ENCODE measurements at places on chromosomes 7 and 10. TPM values are rescaled to one million over a fixed set of nuclear protein-coding genes. Genes with fewer than 3 reads are reported as not detected.

Gene NME8
- not detected for total RNA-seq

DNA sequence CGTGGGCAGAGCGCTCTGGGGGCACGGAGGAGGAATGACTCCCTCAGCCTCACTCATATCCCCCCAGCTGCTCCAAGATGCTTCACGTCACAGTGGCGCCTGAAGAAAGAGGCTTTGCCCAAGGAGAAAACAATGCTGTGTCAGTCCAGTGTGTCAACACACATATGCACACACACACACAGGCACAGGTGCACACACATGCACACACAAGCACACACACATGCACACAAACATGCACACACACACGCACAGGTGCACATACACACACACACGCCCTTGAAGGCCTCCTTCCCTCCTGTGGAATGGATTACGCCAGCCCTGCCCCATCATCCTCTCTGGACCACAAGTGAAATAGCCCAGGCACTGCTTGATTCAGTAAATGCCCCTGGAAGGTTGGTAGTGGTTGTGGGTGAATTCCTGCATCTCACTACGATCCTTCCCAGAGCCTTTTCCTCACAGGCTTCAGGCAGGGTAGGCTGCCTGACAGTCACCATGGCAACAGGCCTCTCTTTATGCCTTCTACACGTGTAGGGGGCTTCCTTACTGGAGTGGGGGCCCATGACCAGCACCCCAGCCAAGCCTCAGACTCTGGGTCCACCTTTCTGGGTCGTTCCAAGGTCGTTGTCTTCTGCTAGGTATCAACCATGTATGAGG is 371.5 kb upstream of the PODXL start:
- H3K27ac ChIP-seq: no peak overlapping the region
- H3K4me3 ChIP-seq: no peak overlapping the region
- no peaks in the 10 kb centered on the region for H3K36me3 ChIP-seq
- no peaks in the 10 kb centered on the region for H3K4me1 ChIP-seq
- no peaks in the 10 kb centered on the region for H3K27me3 ChIP-seq

- no peak for DNase-seq
- H3K36me3 ChIP-seq: peaks cover 4% of the 10 kb centered on the region
- H3K4me3 ChIP-seq: no peak overlapping the region
- H3K27ac ChIP-seq: no peak overlapping the region
Measured at GRCh38 chr10:88890681-88891381, 10.8 kb downstream of the STAMBPL1 start.

- H3K4me1 ChIP-seq: no peaks in the 10 kb centered on the region
- peaks cover 4% of the 10 kb centered on the region for H3K27me3 ChIP-seq
Measured at GRCh38 chr7:25996006-25996408, 156.0 kb upstream of the NFE2L3 start.

Gene LYZL2
- not detected for total RNA-seq

DNA sequence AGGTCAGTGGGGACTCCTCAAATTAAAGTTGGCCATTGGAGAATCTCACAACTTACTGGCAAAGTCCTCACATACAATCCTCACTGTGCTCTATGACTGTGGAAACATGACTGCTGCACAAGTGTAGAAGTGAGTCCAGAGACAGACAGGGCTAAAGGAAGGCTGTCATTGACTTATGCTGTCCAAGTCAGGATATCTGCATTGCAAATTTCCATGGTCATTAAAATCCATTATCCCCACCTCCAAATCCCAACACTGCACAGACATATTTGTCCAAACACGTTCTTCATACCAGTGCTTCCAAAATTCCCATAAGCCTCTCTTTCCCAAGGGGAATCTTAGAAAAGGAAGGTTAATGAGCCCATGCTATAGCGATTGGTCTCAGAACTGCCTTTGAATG is 396.8 kb upstream of the ANKRD30A start:
- no peaks in the 10 kb centered on the region for H3K4me1 ChIP-seq
- no peaks in the 10 kb centered on the region for H3K36me3 ChIP-seq
- DNase-seq: no peak
- no peaks in the 10 kb centered on the region for H3K27me3 ChIP-seq
- H3K27ac ChIP-seq: no peak overlapping the region

GRCh38 chr10:45437587-45438465 is 63.8 kb downstream of the ALOX5 start:
- peaks cover 15% of the 10 kb centered on the region for H3K4me1 ChIP-seq
- H3K27ac ChIP-seq: no peak overlapping the region
- DNase-seq: no peak
- H3K4me3 ChIP-seq: no peak overlapping the region
- H3K36me3 ChIP-seq: peaks cover 5% of the 10 kb centered on the region

Gene GATA3
- total RNA-seq: 0.49 TPM

Gene SPDYE9
- total RNA-seq: not detected

Gene ASIC3
- 4.8 TPM for total RNA-seq

GRCh38 chr7:157993406-157994105 is 594.1 kb downstream of the PTPRN2 start:
- H3K36me3 ChIP-seq: no peaks in the 10 kb centered on the region
- DNase-seq: no peak
- H3K27me3 ChIP-seq: no peaks in the 10 kb centered on the region
- H3K4me1 ChIP-seq: no peaks in the 10 kb centered on the region
- no peak overlapping the region for H3K27ac ChIP-seq
- no peak overlapping the region for H3K4me3 ChIP-seq

DNA sequence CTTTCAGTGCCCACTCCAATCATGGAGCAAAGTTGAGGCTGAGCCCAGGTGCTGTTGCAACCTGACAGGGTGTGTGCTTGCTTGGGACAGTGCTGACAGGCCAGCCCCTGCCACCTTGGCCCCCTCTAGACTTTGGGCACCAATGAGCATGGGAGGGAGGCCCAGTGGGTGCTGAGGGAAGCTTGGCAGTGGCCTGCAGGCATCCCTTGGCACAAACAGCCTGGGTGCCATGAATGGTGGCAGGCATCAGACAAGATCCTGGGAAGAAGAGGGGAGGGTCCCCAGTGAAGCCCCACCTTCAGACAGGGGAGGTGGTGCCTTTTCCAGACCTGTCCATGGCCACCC is 214.0 kb downstream of the GPR158 start:
- H3K27ac ChIP-seq: no peak overlapping the region
- no peaks in the 10 kb centered on the region for H3K36me3 ChIP-seq
- no peaks in the 10 kb centered on the region for H3K27me3 ChIP-seq
- H3K4me1 ChIP-seq: no peaks in the 10 kb centered on the region

Gene AEBP1
- total RNA-seq: 41.0 TPM

Gene RNF148
- total RNA-seq: not detected

Gene SPDYE16
- 0.53 TPM for total RNA-seq

DNA sequence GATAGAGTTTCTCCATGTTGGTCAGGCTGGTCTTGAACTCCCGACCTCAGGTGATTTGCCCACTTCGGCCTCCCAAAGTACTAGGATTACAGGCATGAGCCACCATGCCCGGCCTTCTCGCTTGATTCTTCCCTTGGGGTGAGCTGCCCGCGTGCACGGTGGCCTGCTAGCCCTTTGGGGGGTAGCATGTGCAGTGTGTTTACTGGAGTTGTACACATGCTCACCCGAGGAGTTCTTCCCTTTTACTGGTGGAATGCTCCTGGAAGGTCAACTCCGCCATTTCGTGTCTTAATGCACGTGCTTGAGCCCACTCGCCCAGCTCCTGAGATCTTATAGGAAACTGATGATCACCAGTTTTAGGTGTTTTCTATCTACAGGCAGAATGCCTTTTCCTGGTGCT is 17.0 kb upstream of the ADAMTS14 start:
- no peaks in the 10 kb centered on the region for H3K27me3 ChIP-seq
- no peak overlapping the region for H3K4me3 ChIP-seq
- no peaks in the 10 kb centered on the region for H3K36me3 ChIP-seq
- H3K27ac ChIP-seq: no peak overlapping the region

- DNase-seq: no peak
- H3K4me1 ChIP-seq: peaks cover 40% of the 10 kb centered on the region
- no peaks in the 10 kb centered on the region for H3K27me3 ChIP-seq
- H3K4me3 ChIP-seq: peak overlapping the region; percentile 90
- peaks cover 11% of the 10 kb centered on the region for H3K36me3 ChIP-seq
- H3K27ac ChIP-seq: peak overlapping the region; percentile 100
Measured at GRCh38 chr10:28533186-28533564, 257 bp downstream of the WAC start.

GRCh38 chr7:108181073-108181985 is 51.2 kb upstream of the LAMB4 start:
- H3K36me3 ChIP-seq: no peaks in the 10 kb centered on the region
- no peak overlapping the region for H3K4me3 ChIP-seq
- H3K4me1 ChIP-seq: no peaks in the 10 kb centered on the region
- H3K27me3 ChIP-seq: no peaks in the 10 kb centered on the region
- peak; percentile 71 for DNase-seq
- H3K27ac ChIP-seq: no peak overlapping the region

- H3K4me1 ChIP-seq: no peaks in the 10 kb centered on the region
- H3K27ac ChIP-seq: no peak overlapping the region
- H3K4me3 ChIP-seq: no peak overlapping the region
- no peak for DNase-seq
- H3K36me3 ChIP-seq: no peaks in the 10 kb centered on the region
Measured at GRCh38 chr10:126661841-126662515, 8.5 kb downstream of the C10orf90 start.

Gene TFEC
- 33.1 TPM for total RNA-seq

GRCh38 chr10:30114881-30115625 is 55.7 kb upstream of the JCAD start:
- H3K27me3 ChIP-seq: no peaks in the 10 kb centered on the region
- H3K36me3 ChIP-seq: no peaks in the 10 kb centered on the region
- H3K4me1 ChIP-seq: no peaks in the 10 kb centered on the region
- no peak overlapping the region for H3K27ac ChIP-seq

Gene ACHE
- 0.24 TPM for total RNA-seq

- no peak overlapping the region for H3K4me3 ChIP-seq
- H3K36me3 ChIP-seq: no peaks in the 10 kb centered on the region
- no peaks in the 10 kb centered on the region for H3K27me3 ChIP-seq
- DNase-seq: no peak
- H3K27ac ChIP-seq: no peak overlapping the region
- no peaks in the 10 kb centered on the region for H3K4me1 ChIP-seq
Measured at GRCh38 chr7:80552031-80552694, 40.3 kb upstream of the GNAT3 start.

Gene PCGF5
- total RNA-seq: 102 TPM

Gene PALD1
- 2.4 TPM for total RNA-seq

Gene SKIDA1
- 0.10 TPM for total RNA-seq

DNA sequence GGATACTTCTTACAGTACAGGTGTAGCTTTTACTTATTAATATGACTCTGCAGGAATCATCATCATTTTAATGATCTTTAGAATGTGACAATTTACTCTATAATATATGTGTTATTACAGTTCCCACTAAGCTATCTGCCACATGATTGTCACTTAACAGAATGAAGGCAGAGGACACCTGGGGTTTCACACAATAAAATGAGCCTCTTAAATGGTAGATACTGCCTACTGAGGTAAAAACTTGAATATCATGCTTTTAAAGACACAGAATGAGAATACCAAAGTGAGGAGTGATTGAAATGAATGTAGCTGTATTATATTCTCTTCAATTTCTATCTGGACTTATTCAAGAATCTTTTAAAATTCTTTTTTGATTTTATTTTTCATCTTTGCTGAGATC is 1255.3 kb upstream of the LRRN3 start:
- no peaks in the 10 kb centered on the region for H3K36me3 ChIP-seq
- no peak for DNase-seq
- H3K4me1 ChIP-seq: no peaks in the 10 kb centered on the region
- H3K27ac ChIP-seq: no peak overlapping the region
- H3K4me3 ChIP-seq: no peak overlapping the region
- H3K27me3 ChIP-seq: no peaks in the 10 kb centered on the region

Gene LRGUK
- 0.87 TPM for total RNA-seq

Gene CDH23
- total RNA-seq: 0.37 TPM

- DNase-seq: no peak
- H3K36me3 ChIP-seq: no peaks in the 10 kb centered on the region
- no peak overlapping the region for H3K27ac ChIP-seq
- no peaks in the 10 kb centered on the region for H3K4me1 ChIP-seq
Measured at GRCh38 chr7:50565559-50565916, 333 bp upstream of the DDC start.

DNA sequence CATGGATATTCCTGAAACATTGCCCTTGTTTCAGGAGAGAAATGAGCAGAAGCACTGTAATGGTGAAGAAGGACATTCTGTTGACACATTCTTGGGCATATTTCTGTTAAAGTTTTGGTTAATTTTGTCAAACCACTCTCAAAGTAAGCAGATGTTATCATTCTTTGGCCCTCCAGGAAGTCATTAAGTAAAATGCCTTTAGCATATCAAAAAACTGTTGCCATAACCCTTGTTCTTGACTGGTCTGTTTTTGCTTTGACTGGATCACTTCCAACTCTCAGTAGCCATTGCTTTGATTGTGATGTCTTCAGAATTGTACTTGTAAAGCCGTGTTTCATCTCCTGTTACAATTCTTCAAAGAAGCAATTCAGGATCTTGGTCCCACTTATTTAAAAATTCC is 404.3 kb upstream of the LRRTM3 start:
- no peaks in the 10 kb centered on the region for H3K27me3 ChIP-seq
- no peak overlapping the region for H3K4me3 ChIP-seq
- H3K4me1 ChIP-seq: no peaks in the 10 kb centered on the region
- no peak overlapping the region for H3K27ac ChIP-seq
- no peaks in the 10 kb centered on the region for H3K36me3 ChIP-seq

DNA sequence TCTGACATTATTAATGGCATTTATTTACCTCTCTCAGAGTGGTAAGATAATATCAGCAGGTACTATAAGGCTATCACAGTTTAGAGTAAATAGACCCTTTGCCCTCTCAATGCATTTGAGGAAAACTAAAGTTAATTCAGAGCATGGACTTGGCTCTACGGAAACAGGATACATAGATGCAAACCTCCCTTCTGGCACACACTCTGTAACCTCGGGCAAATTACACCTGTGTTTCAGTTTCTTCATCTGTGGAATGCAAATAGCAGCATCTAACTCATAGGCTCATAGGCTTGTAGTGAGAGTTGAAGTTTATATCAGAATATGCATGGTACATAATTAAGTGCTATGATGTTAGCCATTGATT is 5.6 kb downstream of the RAPGEF5 start:
- no peaks in the 10 kb centered on the region for H3K36me3 ChIP-seq
- peaks cover 10% of the 10 kb centered on the region for H3K4me1 ChIP-seq
- no peak overlapping the region for H3K27ac ChIP-seq
- DNase-seq: no peak
- no peaks in the 10 kb centered on the region for H3K27me3 ChIP-seq
- H3K4me3 ChIP-seq: no peak overlapping the region

- H3K4me1 ChIP-seq: peaks cover 28% of the 10 kb centered on the region
- H3K36me3 ChIP-seq: no peaks in the 10 kb centered on the region
- H3K4me3 ChIP-seq: peak overlapping the region; percentile 65
- peak; percentile 67 for DNase-seq
- no peaks in the 10 kb centered on the region for H3K27me3 ChIP-seq
Measured at GRCh38 chr7:100802951-100803350, 24.4 kb downstream of the EPHB4 start.

Gene NODAL
- not detected for total RNA-seq

DNA sequence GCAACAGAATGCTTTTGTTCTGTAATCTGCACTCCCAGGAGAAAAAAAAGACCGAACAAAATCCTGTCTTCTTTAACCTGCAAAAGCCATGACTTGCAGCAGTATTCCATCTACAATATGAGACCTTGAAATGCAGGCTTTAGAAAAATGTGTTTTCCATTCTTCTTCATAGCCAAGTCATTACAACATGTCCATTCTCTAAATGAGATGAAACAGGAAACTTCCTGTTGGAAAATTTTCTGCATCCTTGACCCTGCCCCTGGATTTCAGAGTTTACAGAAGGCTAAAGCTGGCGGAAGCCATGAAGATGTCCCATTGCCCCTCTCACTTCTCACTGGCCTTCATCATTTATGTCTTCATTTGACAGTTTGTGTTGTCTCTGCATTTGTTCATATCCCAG is 546.4 kb downstream of the TNS3 start:
- no peaks in the 10 kb centered on the region for H3K4me1 ChIP-seq
- no peak overlapping the region for H3K4me3 ChIP-seq
- no peaks in the 10 kb centered on the region for H3K36me3 ChIP-seq
- no peak overlapping the region for H3K27ac ChIP-seq

GRCh38 chr7:223118-223800 is 30.9 kb downstream of the FAM20C start:
- no peak overlapping the region for H3K4me3 ChIP-seq
- no peaks in the 10 kb centered on the region for H3K4me1 ChIP-seq
- no peaks in the 10 kb centered on the region for H3K27me3 ChIP-seq
- no peak overlapping the region for H3K27ac ChIP-seq
